ENCODE measurements at places on chromosomes 12 and 14.

GRCh38 chr14:56147986-56148901 lies 30.0 kb downstream of the PELI2 start:
- DNase-seq: no peak

- no peak for DNase-seq
Observed at GRCh38 chr14:49923881-49924280, 31.0 kb downstream of the ARF6 start.

DNA sequence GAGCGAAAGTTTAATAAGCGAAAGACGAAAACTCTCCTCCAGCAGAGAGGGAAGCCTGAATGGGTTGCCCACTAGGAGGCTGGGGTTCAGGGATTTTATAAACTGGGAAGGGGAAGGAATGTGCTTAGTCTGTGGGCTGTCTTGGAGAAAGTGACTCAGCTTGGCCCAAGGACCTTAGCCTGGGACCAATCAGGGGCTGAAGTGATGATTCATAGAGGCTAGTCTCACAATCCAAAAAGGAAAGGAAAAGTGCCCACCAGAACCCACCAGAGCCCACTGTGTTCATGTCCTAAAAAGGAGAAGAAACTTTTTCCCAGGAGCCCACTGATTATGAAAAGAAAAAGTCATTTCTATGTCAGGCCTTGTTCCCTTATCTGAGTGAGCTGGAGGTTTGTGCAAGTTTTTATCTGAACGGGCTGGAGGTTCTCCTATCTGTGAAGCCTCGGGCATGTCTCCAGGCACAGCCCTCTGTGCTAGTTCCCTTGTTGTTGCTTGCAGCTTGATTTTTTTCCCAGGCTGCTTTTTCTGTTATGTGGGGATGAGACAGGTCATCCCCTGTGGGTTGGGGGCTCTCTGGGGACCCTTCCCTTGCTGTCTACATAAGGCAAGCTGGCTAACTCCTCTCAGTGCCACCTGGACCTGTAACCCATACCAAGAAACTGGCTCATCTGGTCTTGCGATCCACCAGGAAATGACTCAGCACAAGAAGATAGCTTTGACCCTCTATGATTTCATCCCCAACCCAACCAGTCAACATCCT lies 8.3 kb upstream of the GOLGA5 start:
- no peak for DNase-seq

DNA sequence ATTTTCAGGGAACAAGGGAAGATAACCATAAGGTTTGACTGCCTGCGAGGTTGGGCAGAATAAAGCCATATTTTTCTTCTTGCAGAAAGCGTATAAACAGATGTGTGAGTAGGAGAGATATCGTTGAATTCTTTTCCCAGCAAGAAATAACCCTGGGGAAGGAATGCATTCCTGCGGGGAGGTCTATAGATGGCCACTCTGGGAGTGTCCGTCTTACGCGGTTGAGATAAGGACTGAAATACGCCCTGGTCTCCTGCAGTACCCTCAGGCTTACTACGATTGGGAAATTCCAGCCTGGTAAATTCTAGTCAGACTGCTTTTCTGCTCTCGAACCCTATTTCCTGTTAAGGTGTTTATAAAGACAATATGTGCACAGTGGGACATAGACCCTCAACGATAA lies 225.0 kb downstream of the LRIG3 start:
- DNase-seq: no peak

GRCh38 chr12:87670448-87670847 lies 358.8 kb downstream of the C12orf50 start:
- DNase-seq: no peak

DNA sequence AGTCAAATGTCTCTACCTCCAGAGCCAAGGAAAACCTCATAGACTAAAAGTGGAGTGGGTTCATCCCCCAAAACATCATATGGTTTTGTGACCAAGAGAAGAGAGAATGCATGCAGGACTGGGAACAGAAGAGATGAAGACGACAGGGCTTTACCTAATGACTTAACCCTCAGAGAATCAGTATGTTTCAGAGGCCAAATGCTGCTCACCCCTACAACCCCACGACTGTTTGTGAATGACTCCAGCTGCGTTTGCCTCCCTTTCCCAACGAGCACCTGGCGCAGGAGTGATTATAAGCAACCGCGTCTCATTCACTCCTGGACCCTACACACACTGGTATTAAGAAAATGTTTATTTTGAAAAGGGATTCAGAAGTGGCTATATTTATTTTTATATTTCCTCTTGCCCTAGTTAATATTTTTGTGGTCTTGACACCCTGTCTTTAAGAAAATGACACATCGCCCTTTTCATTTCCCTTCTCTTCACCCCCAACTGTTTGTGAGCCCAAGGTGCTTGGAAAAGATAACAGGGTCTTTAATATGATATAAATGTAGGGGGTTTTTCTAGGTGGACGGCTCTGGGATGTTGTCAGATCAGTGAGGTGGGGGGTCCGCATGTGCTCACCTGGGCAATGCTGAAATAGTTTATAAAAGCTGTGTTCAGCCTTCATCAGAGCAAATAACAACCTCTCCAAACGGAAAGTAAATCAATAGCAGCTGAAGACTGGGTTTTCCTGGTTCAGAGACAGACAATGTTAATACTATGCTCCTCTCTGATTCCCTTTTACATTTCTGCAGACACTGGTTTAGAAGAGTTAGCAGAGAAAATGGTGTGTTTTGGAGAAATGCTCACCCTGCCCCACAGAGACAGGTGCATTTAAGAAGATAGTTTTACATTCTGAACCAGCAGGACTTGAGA lies 77.7 kb downstream of the SLC15A4 start:
- no peak for DNase-seq

DNA sequence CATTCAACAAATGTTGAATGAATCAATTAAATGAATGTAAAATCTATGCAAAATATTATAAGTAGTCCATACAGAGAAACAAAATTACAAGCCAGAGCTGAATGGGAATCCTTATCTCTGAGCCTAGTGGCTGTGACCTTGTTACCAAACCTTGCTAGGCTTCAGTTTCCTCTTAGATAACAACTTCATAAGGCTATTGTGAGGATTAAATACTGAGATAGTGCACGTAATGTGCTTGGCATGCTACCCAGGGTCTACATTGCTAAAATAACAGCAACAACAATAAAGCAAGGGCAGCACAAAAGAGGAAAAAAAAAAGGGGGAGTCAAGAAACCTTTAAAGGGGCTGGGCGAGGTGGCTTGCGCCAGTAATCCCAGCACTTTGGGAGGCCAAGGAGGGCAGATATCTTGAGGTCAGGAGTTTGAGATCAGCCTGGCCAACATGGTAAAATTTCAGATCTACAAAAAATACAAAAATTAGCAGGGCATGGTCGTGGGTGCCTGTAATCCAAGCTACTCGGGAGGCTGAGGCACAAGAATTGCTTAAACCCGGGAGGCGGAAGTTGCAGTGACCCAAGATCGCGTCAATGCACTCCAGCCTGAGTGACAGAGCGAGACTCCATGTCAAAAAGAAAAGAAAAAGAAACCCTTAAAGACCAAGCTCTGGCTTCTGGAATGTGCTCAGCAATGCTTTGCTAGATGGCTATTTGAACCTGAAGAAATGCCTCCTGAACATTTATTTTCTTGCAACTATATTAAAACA lies 14.1 kb downstream of the STAB2 start:
- DNase-seq: no peak

Measured in OCI-LY7 (cell line).